ENCODE measurements at places on chromosomes 6 and 20. TPM values are rescaled to one million over a fixed set of nuclear protein-coding genes. Genes with fewer than 3 reads are reported as not detected.
A peak's percentile ranks its signal among the peaks of the same experiment; 100 is the strongest.

- H3K4me3 ChIP-seq, result peak overlapping the region; percentile 64
- H3K27ac ChIP-seq, result no peak overlapping the region
- no peak for DNase-seq
- peaks cover 56% of the 10 kb centered on the region for H3K4me1 ChIP-seq
Measured at GRCh38 chr6:98832284-98833056, 1.9 kb upstream of the POU3F2 start.

DNA sequence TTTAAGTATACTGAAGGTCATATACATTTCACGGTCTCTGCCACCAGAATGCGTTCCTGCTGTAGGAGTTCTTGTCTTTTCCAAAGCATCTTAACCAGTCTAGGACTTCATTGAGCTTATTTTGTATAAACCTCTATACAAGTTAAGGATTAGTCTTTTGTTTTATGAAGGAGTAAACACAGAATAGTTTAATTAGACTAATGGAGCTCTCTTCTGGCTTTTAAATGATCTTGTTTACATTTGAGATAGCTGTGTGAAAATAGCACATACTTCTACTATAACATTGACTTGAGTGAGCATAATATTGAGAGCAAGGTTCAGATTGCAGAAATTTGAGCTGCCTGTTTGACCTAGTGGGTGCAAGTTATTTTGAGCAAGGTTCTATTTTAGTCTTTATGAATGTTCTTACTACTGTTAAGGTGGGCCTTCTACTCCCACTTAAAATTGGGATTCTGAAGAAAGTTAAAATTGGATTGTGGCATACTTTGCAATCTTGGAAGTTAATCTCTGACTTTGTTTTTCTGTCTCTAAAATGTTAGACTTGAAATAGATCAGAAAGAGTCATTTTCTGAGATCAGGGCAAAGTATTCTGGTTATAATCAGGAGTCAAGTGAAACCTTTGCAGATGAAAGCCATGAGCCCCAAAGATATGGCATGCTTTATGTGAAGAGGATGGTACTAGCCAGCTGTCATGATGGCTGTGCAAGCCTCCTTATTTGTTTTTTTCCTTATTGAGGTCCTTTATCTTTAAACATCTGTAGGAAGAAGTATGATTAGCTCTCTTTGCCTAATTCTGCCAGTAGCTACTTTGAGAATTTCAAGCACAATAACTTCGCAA is 41.8 kb downstream of the RPRD1B start:
- no peak for DNase-seq
- peaks cover 32% of the 10 kb centered on the region for H3K4me1 ChIP-seq
- H3K27ac ChIP-seq, result peak overlapping the region; percentile 53
- no peaks in the 10 kb centered on the region for H3K27me3 ChIP-seq
- no peaks in the 10 kb centered on the region for H3K36me3 ChIP-seq
- H3K4me3 ChIP-seq, result no peak overlapping the region

DNA sequence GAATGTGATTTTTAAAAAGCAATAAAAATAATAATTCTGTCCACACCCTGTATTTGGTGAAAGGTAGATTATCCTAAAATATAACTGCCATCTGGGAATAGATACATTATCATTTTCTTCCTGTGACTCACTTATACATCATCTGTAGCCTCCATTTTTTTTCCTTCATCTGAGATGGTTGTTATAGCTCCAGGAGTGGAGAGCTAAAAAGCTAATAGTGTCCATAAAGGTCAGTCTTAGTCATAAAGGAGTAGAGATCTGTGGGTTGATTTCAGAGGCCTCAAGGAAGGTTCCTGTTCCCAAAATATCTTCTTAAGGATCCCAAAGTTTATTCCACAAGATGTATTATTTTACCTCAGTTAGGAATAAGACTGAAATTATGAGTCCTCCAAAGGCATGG is 41.1 kb downstream of the FBXO5 start:
- DNase-seq, result no peak
- H3K27me3 ChIP-seq, result no peaks in the 10 kb centered on the region
- no peak overlapping the region for H3K27ac ChIP-seq
- no peaks in the 10 kb centered on the region for H3K4me1 ChIP-seq
- H3K36me3 ChIP-seq, result no peaks in the 10 kb centered on the region

DNA sequence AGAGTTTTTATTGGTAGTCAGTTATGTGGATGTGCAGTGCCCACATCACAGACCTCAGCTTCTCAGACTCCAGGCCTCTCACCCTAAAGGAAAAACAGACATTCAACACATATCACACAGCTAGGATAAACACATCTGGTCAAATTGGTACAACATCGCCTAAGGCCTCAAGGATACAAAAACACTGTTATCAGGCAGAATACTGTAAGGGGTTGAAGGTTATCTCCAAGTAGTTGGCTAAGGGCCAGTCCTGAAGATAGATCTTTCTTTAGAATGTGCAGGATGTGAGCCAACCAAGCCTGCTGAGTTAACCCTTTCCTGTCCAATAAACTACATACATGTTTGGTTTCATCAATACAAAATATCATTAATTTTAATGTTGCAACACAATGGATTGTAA is 308.4 kb upstream of the GJE1 start:
- H3K4me3 ChIP-seq, result no peak overlapping the region
- H3K36me3 ChIP-seq, result no peaks in the 10 kb centered on the region
- no peak overlapping the region for H3K27ac ChIP-seq
- no peaks in the 10 kb centered on the region for H3K4me1 ChIP-seq
- H3K27me3 ChIP-seq, result no peaks in the 10 kb centered on the region
- DNase-seq, result no peak

DNA sequence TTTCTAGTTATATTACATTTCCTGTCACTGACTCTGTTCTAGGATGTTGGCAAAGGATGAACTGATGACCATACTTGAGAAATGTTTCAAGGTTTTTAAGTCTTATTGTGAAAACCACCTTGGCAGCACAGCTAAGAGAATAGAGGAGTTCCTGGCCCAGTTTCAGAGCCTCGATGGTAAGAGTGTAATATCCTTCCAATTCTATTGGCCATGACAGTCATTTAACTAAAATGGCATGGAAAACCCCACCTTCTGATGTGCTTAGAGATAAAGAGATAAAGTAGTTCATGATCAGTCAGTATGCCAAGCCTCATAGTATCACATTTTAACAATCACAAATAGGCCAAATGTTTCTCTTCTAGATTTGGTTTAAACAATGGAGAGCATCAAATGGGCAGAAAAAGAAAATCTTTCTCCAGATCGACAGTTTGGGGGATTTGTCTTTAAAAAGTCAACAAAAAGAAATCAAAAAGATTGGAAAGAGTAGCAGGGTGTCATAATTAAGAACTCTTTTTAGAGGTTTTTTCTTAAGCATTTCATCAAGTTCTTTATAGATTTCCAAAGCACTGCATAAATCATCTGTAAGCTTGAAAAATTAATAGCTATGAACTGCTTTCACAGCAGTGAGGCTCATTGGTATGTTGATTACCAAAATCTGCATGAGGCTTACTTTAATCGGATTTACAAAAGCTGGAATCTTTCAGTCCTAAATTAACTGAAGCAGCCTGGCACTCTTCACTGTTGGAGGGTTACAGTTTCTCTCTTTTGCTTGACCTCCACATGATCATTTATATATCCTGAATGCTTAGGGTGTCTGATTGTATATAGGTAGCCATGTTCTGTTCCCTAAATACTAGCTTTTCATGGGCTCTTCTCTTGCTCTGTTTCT is 48.7 kb downstream of the AKIRIN2 start:
- no peak overlapping the region for H3K27ac ChIP-seq
- no peaks in the 10 kb centered on the region for H3K36me3 ChIP-seq
- no peaks in the 10 kb centered on the region for H3K4me1 ChIP-seq
- H3K27me3 ChIP-seq, result no peaks in the 10 kb centered on the region
- no peak overlapping the region for H3K4me3 ChIP-seq
- DNase-seq, result no peak

The CRYBG1 gene
- 46.7 TPM for total RNA-seq

DNA sequence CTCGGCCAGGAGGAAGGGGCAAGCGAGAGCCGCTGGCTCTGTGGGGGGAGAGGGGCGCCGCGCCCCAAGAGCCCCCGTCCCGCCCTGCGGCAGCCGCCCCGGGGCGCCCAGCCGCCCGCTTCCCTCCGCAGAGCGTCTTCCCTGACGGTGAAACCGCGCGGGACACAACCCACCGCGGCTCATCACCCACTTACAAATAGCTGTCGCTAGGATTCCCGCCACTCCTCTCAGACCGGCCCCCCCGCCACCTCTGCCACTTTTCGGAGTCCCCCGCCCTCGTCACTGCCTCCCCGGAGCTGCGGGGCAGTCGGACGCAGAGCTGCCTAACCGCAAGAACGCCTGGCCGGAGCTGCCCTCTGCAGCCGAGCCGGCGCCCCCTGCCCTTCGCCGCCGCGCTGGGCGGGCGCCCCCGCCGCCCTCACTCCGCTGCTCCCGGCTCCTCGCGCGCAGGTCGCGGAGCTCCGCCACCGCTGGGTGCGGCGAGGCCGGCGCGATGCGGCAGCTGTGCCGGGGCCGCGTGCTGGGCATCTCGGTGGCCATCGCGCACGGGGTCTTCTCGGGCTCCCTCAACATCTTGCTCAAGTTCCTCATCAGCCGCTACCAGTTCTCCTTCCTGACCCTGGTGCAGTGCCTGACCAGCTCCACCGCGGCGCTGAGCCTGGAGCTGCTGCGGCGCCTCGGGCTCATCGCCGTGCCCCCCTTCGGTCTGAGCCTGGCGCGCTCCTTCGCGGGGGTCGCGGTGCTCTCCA is at the start of gene SLC35D3:
TSS of gene SLC35D3 (plus strand) at position 366 of the 749 bp plus-strand sequence. CDS start at position 494, 128 bp downstream.
- peaks cover 30% of the 10 kb centered on the region for H3K4me1 ChIP-seq
- H3K4me3 ChIP-seq, result peak within 1 kb of the TSS; percentile 45
- H3K27ac ChIP-seq, result no peak within 1 kb of the TSS
- H3K36me3 ChIP-seq, result no peaks in the 10 kb centered on the region

DNA sequence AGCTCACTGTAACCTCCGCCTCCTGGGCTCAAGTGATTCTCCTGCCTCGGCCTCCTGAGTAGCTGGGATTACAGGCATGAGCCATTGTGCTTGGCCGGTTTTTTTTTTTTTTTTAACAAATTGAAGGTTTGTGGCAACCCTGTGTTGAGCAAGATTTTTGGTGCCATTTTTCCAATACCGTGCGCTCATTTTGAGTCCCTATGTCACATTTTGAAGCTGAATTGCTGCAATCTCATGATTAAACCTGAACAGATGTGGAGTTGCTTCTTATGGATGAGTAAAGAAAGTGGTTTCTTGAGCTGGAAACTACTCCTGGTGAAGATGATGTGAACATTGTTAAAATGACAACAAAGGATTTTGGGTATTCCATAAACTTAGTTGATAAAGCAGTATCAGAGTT is 16.6 kb downstream of the SASH1 start:
- H3K4me3 ChIP-seq, result no peak overlapping the region
- H3K27ac ChIP-seq, result no peak overlapping the region
- DNase-seq, result no peak
- peaks cover 13% of the 10 kb centered on the region for H3K4me1 ChIP-seq
- no peaks in the 10 kb centered on the region for H3K36me3 ChIP-seq

GRCh38 chr20:6311097-6311496 is 188.3 kb upstream of the FERMT1 start:
- H3K4me3 ChIP-seq, result no peak overlapping the region
- no peaks in the 10 kb centered on the region for H3K36me3 ChIP-seq
- H3K4me1 ChIP-seq, result no peaks in the 10 kb centered on the region
- no peak for DNase-seq
- H3K27me3 ChIP-seq, result no peaks in the 10 kb centered on the region
- no peak overlapping the region for H3K27ac ChIP-seq

DNA sequence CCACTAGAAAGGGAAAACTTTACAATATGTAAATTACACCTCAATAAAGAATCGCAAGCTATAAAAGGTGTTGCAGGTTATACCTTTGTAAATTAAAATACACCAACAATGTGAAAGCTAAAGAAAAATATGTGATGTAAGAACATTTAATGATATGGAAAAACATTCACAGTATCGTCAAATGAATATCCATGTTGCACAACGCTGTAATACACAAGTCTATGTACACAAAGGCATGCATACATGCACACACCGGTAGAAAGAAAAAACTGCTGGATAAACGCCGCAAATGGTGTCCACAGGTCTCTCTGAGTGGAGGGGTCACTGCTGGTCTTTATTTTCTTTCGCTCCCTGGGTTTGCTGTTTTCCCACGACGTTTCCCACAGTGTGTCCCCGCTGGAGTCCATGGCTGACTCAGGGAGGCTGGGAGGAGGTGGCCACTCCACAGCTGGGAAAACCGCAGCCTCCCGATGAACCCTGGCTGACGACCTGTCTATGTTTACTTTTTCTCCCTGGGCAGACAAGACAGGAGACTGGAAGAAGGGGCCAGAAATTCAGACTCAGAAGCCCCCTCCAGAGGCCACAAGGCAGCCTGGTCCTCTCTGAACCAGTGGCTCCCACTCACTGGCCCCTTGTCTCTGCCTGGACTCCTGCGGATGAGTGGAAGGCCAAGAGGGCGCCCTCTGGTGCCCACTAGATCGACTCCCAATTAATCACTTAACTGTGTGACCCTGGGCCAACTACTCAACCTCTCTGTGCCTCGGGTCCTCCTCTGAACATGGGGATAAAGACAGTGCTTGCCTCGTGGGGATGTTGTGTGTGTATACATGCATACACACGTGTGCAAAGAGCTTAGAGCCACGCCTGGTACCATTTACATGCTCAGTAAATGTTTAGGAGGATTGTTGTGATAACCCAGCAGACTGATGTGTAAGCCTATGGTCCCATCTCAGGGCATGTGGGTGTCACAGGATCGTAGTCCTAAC is 12.8 kb upstream of the BPI start:
- no peak overlapping the region for H3K27ac ChIP-seq
- H3K4me1 ChIP-seq, result peaks cover 6% of the 10 kb centered on the region
- H3K36me3 ChIP-seq, result no peaks in the 10 kb centered on the region

GRCh38 chr6:6699741-6700367 is 111.3 kb downstream of the LY86 start:
- peaks cover 50% of the 10 kb centered on the region for H3K4me1 ChIP-seq
- H3K27ac ChIP-seq, result peak overlapping the region; percentile 31
- H3K27me3 ChIP-seq, result no peaks in the 10 kb centered on the region
- H3K4me3 ChIP-seq, result peak overlapping the region; percentile 9

The DEFB132 gene
- total RNA-seq, result not detected

DNA sequence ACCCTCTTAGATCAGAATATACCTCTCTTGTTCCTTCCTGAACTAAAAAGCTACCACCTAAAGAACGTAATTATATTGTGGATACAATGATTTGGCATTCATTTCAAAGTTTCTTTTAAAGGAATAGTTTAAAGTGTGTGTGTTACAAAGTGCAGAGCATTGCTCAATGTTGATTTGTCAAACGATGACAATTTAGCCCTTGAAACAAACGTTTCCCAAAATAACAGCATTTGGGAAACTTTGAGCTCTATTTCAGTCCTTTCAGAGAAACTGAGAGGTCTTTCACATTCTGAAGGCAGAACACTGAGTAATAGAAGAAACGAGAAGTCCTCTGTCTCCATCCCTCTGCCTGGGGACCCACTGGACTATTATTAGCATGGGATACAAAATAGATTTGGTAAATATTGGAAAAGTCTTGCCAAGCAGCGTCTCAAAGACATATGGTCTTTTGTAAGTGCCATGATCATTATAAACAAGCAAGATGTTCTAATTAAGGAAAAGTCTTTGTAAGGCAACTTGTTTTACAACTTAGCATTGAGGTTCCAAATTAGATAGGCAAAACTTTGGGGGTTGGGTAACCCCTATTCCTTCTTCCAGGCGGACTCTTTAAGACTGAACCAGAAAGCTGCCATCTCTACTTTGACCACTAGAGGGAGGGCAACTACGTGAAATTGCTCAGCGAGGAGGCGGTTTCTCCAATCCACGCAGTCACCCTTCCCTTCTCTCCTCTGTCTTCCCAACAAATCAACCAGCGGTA is 208.8 kb downstream of the RNF144B start:
- no peak for DNase-seq
- no peaks in the 10 kb centered on the region for H3K36me3 ChIP-seq
- H3K27me3 ChIP-seq, result no peaks in the 10 kb centered on the region
- no peaks in the 10 kb centered on the region for H3K4me1 ChIP-seq
- H3K4me3 ChIP-seq, result no peak overlapping the region

The MYCT1 gene
- total RNA-seq, result 8.3 TPM

- H3K4me3 ChIP-seq, result no peak overlapping the region
- peaks cover 19% of the 10 kb centered on the region for H3K4me1 ChIP-seq
- DNase-seq, result no peak
- no peaks in the 10 kb centered on the region for H3K27me3 ChIP-seq
- no peak overlapping the region for H3K27ac ChIP-seq
Measured at GRCh38 chr6:118632359-118632758, 19.0 kb downstream of the CEP85L start.
